ENCODE measurements at places on chromosomes 5 and 9. TPM values are rescaled to one million over a fixed set of nuclear protein-coding genes. Genes with fewer than 3 reads are reported as not detected.

The ALDH1A1 gene
- 137 TPM for total RNA-seq

The TTC23L gene
- 1.6 TPM for total RNA-seq

The TCERG1 gene
- total RNA-seq = 79.2 TPM

The PCDHB11 gene
- total RNA-seq = 9.6 TPM

The PCDHA10 gene
- total RNA-seq = 1.6 TPM

The ZNF454 gene
- total RNA-seq = 3.5 TPM

The RMRP gene
- 30,229 TPM for total RNA-seq

The CCDC152 gene
- 1.3 TPM for total RNA-seq

The DNAH5 gene
- 29.3 TPM for total RNA-seq

The OR1L8 gene
- 0.20 TPM for total RNA-seq

The PTGES gene
- total RNA-seq = 12.0 TPM

DNA sequence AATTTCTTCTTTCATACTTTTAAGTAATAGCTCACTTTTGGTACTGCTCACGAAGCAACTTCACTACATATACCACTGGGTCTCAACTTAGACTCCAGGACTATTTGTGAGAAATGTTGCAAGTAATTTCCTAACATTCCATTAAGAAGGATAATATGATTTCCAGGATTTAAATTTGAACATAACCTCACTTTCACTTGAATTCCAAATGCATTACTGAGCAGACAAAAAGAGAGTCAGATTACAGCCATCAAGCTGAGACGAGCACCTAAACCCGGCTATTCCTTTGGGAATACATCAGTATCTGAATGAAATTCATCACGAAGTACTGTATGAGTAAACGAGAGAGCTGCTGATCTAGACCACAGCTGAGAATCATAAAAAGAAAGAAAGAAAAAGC is 47.3 kb downstream of the LIFR start:
- H3K36me3 ChIP-seq = peaks cover 8% of the 10 kb centered on the region
- no peak overlapping the region for H3K4me3 ChIP-seq
- H3K4me1 ChIP-seq = peaks cover 4% of the 10 kb centered on the region
- no peak for DNase-seq
- no peaks in the 10 kb centered on the region for H3K27me3 ChIP-seq

DNA sequence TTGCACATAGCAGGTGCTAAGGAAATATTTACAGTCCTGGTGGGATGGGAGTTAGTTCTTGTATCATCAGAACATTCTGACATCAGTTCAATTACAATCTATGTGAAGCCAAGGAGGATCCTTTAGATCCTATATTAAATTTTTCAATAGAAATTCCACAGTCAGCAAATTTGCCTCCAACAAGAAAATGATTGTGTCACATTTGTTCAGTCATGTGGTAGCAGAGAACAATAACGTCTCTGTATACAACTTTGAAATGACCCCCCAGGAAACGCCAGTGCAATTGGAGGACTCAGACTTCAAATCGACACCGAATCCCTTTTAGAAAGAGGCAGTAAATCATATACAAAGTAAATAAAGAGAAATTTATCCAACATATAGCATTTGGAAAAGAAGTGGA is 392.1 kb downstream of the DTWD2 start:
- no peaks in the 10 kb centered on the region for H3K27me3 ChIP-seq
- H3K36me3 ChIP-seq = no peaks in the 10 kb centered on the region
- no peak overlapping the region for H3K4me3 ChIP-seq
- DNase-seq = no peak
- no peak overlapping the region for H3K27ac ChIP-seq

DNA sequence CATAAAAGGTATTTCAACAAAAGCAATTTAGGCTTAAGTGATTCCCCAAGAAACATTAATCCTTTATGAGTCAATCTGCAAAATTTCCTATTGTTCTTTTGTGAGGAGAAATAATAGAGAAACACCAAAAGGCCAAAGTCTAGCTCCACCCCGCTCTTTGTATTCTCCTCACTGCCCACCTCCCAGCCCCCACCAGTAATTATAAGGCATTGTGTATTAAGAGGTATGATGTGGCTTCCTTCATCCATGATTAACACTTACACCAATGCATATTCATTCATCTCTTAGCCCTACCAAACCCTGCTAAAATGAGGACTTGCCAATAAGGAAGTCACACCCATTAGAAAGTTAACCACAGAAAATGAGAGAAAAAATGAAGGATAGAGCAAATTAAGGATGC is 105.3 kb upstream of the SPATA31D4 start:
- no peak overlapping the region for H3K27ac ChIP-seq
- H3K27me3 ChIP-seq = no peaks in the 10 kb centered on the region
- no peak for DNase-seq
- H3K4me3 ChIP-seq = no peak overlapping the region
- H3K4me1 ChIP-seq = peaks cover 4% of the 10 kb centered on the region

GRCh38 chr5:95959051-95959887 is 2.4 kb downstream of the ELL2 start:
- peak overlapping the region; percentile 99 for H3K27ac ChIP-seq
- H3K4me3 ChIP-seq = peak overlapping the region; percentile 55
- no peaks in the 10 kb centered on the region for H3K4me1 ChIP-seq
- no peaks in the 10 kb centered on the region for H3K27me3 ChIP-seq

- H3K36me3 ChIP-seq = no peaks in the 10 kb centered on the region
- H3K4me3 ChIP-seq = peak overlapping the region; percentile 92
- no peak for DNase-seq
Measured at GRCh38 chr9:125707472-125707804, 430 bp upstream of the MAPKAP1 start.

GRCh38 chr5:4855036-4855435 is 285.1 kb upstream of the ADAMTS16 start:
- H3K27me3 ChIP-seq = peaks cover 6% of the 10 kb centered on the region
- DNase-seq = no peak
- no peak overlapping the region for H3K4me3 ChIP-seq
- no peaks in the 10 kb centered on the region for H3K36me3 ChIP-seq

DNA sequence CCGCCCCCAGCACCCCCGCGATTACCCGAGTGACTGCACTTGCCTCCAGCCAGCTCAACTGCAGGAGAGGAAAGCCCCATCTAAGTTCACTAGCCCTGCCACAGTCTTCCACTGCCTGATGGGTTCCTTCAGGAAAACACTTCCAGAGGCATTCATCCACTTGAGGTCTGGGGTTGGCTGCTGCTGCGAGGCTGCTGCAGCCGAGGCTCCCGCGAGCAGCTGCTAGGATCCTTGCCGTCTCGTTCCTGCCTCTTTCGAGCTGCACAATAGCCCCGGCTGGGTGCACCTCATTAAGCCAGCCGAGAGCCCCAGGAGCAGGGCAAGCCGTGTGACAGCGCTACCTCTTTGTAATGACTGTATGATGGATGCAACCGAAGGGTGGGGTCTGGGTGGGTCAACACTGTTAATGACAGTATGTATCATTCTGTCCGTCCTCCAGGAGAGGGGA is 24.2 kb upstream of the ELAVL2 start:
- peak overlapping the region; percentile 12 for H3K4me3 ChIP-seq
- H3K27ac ChIP-seq = no peak overlapping the region
- peak; percentile 36 for DNase-seq
- peaks cover 27% of the 10 kb centered on the region for H3K27me3 ChIP-seq

DNA sequence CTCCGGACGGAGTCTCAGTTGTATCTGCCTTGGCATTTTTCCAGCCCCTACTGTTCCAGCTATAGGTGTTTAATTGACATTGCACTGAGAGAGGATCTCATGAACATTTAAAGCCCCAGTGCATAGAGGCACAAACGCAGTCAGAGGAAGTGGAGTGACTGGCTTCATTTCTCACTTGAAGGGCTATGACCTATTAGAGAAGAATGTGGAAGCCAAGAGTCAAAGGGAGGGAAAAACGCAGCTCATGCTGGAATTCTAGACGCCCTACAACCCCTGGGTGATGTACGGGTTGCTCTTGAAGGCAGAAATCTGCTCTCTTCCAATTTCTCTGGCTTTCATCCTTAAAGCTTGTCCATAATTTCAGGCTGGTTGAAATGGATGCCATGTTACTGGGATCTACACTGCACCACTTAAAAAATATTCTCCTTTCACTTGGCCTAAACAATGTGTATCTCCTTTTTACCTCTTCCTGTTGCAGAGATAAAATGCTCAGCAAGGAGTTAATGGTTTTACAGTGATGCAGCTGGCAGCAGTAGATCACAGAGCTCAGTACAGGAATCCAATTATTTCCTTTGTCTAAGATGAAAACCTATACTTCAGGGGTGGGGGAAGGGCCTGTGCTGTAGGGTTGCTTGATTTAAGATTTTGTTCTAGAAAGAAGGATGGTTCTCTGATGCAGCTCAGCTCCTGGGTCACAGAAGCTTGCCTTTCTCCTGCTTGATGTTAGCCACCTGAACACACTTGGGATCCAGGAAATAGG is 61.8 kb upstream of the MAMDC2 start:
- H3K36me3 ChIP-seq = no peaks in the 10 kb centered on the region
- H3K4me1 ChIP-seq = no peaks in the 10 kb centered on the region
- no peaks in the 10 kb centered on the region for H3K27me3 ChIP-seq
- DNase-seq = peak; percentile 44
- H3K4me3 ChIP-seq = no peak overlapping the region

- H3K36me3 ChIP-seq = no peaks in the 10 kb centered on the region
- no peak overlapping the region for H3K27ac ChIP-seq
- no peaks in the 10 kb centered on the region for H3K4me1 ChIP-seq
Measured at GRCh38 chr5:58466939-58467338, 7.1 kb upstream of the PLK2 start.

- H3K27ac ChIP-seq = no peak overlapping the region
- H3K4me1 ChIP-seq = no peaks in the 10 kb centered on the region
- H3K27me3 ChIP-seq = no peaks in the 10 kb centered on the region
- H3K36me3 ChIP-seq = peaks cover under 1% of the 10 kb centered on the region
Measured at GRCh38 chr9:92097997-92098482, 17.2 kb downstream of the SPTLC1 start.

GRCh38 chr9:250625-251024 is 36.0 kb downstream of the DOCK8 start:
- DNase-seq = no peak
- no peak overlapping the region for H3K27ac ChIP-seq
- H3K36me3 ChIP-seq = no peaks in the 10 kb centered on the region
- no peaks in the 10 kb centered on the region for H3K27me3 ChIP-seq

GRCh38 chr5:126445502-126446174 is 22.4 kb downstream of the GRAMD2B start:
- H3K27me3 ChIP-seq = no peaks in the 10 kb centered on the region
- H3K36me3 ChIP-seq = no peaks in the 10 kb centered on the region
- H3K4me1 ChIP-seq = peaks cover 16% of the 10 kb centered on the region
- no peak overlapping the region for H3K4me3 ChIP-seq

GRCh38 chr9:1977026-1977425 is 38.1 kb upstream of the SMARCA2 start:
- no peak overlapping the region for H3K4me3 ChIP-seq
- no peak overlapping the region for H3K27ac ChIP-seq
- no peaks in the 10 kb centered on the region for H3K36me3 ChIP-seq

- no peaks in the 10 kb centered on the region for H3K36me3 ChIP-seq
- no peak overlapping the region for H3K4me3 ChIP-seq
- no peak overlapping the region for H3K27ac ChIP-seq
- DNase-seq = no peak
- H3K4me1 ChIP-seq = no peaks in the 10 kb centered on the region
Measured at GRCh38 chr9:124428751-124429529, 13.7 kb upstream of the PSMB7 start.

GRCh38 chr9:109454041-109454440 is 44.1 kb downstream of the PTPN3 start:
- H3K4me1 ChIP-seq = no peaks in the 10 kb centered on the region
- H3K27ac ChIP-seq = no peak overlapping the region
- no peak for DNase-seq
- no peaks in the 10 kb centered on the region for H3K27me3 ChIP-seq

DNA sequence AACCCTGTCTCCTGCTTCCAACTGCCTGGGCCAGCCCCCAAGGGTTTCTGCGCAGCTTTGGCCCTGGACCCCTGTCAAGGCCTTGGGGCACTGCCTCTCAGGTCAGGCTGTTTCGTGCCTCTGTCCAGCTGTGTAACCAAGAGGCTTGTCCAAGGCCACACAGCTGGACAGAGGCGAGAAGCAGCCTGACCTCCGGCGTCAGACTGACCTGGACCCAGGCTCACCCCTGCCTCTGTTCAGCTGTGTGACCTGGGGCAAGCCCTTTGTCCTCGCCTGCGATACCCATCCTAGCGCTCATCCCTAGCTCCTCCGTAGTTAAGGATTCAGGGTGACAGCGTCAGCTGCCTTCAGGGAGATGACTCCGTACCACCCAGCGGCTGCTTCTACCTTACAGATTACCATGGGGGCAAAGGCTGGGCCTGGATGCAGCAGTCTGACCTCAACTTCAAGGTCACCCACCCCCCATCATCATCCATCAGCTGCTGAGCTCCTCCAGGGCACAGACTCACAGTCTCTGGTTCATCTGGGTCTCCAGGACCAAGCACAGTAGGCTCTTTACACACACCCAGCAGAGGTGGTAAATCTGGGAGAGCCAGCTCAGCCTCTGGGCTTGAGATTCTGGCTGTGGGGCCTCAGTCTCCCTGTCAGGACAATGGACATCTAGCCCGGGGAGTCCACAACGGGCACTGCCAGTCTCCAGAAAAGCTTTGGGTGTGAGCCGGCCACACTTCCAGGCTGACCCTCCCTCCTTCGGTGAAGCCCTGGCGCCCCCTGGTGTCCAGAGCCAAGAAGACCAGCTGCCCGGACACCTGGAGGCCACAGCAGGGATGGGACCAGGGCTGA is 7.9 kb downstream of the AK1 start:
- no peaks in the 10 kb centered on the region for H3K4me1 ChIP-seq
- H3K27ac ChIP-seq = peak overlapping the region; percentile 7
- no peaks in the 10 kb centered on the region for H3K27me3 ChIP-seq
- no peak overlapping the region for H3K4me3 ChIP-seq
- H3K36me3 ChIP-seq = peaks cover 19% of the 10 kb centered on the region

DNA sequence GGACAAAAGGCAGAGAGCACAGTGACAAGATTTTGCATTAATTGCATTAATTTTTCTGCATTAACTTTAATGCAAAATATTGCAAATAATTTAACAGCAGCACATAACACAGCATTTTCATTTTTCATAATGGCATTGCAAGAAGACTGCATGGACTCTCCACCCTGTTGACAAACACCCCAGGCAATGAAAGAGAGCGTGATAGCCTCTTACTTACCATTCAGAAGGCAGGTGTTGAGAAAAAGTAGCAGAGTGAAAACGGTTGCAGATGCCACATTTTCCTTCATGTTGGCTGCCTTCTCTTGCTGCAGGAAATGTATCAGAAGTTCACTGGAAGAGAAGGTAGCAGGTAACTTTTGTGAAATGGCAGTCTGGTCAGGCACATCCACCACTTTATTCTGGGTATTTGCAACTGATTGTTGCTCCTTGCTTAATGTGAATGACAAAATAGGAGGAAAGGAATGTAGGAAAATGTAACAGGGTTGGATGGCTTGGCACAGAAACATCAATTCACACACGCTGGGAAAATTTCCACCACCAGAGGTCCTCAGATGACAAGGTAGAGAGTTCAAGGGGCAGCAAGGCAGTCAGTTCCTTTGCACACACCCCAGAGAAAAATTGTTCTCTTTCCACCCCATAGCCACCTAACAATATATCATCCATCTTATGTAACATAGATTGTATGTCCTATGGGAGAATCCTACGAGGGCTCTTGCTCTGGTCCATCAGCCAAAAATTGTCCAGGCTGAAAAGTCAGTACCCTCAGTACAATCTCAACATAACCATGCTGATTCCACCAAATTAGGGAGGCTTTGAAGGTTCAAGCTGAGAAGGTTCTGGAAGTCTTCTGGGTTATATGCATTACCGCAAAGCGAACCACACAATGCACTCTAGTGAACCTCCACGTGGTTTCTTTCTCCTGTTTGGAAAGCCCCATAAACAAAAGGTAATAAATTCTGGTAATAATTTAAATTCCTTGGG is 41.9 kb upstream of the AGXT2 start:
- no peaks in the 10 kb centered on the region for H3K4me1 ChIP-seq
- DNase-seq = peak; percentile 78
- no peak overlapping the region for H3K27ac ChIP-seq
- no peaks in the 10 kb centered on the region for H3K36me3 ChIP-seq
- no peak overlapping the region for H3K4me3 ChIP-seq

All from lung (tissue), 17 donors.